Non-pigmented ciliary epithelial cell (primary cell): ENCODE measurements at places on chromosomes 2 and 18.
A peak's percentile ranks its signal among the peaks of the same experiment; 100 is the strongest.

DNA sequence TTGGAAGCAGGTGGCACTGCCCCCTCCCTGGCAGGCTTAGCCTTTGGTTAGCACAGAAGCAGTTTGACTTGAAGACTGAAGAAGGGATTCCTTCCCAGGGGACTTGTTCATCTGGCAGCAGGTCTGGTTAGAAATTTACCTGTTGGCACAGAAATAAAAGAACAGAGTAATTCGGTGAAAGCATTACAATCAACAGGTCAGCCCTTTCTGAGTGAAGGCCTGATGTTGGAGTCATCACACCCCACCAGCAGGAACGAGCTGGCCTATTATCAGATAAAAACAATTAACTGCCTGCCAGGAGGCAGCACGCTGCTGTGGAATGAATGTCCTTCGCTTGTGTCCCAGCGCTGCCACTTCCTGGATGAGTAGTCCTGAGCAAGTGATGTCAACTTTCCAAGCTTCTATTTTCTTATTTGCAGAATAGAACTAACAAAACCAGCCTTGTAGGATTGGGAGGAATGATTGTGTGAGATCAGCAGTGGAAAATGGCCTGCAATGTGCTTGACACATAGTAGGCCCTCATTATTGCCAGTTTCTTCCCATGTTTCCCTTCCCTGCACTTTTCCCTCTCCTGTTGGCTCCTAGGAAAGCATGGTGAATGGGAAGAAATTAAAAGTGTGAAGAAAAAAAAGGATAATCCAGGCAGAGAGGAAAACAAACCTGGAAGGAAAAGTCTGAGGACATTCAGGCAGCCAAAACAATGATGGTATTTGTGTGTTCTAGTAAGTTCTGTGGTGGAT lies 29.0 kb downstream of the LGALSL start:
- DNase-seq: no peak

- no peak for DNase-seq
These were observed 8.7 kb downstream of the CROCC2 start for GRCh38 chr2:240914645-240915525.

DNA sequence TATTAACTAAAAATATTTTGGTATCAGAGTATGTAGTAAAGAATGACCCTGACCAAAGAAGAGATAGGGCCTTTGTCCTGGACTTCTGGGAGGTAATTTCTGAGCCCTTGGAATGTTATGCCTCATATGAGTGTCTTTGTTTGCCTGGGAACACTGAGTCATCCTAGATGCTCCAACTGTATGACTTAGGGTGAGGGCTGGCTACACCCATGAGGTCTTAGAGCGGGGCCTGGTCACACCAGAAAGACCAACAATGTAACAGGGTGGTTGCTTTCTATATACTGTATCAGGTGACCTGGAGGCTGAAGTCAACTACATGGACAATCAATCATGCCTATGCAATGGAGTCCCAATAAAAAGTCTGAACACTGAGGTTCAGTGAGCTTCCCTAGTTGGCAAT lies 253.1 kb downstream of the MBD2 start:
- no peak for DNase-seq

DNA sequence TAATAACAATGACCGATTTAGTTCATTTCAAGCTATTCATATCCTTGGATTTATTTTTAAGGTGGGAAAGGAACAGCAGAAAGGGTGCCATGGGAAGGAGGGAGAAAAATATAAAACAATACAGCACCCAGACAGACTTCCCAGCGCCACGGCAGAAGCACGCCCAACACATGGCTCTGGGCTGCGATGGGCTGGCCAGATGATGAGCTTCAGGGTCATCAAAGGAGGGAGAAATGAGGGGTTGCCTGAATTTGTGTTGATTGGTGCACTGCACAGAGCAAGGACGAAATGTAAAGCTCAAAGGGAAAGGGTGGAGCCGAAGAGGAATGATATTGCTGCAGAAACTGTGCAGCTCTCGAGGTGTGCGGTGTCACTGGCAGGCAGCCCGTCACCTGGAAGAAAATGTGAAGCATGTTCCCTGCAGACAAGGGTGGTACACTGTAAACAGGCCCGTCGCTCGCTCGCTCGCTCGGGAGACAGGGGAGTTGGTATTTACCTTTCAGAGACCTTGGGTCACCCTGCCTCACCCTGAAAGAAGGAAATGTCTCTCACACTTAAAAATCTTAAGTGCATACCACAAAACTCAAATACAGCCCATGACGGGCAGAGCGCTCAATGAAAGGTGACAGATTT lies 195.5 kb upstream of the CTAGE1 start:
- no peak for DNase-seq

GRCh38 chr2:3094999-3095958 lies 282.3 kb downstream of the EIPR1 start:
- no peak for DNase-seq

GRCh38 chr2:46073540-46074046 lies 223.6 kb upstream of the EPAS1 start:
- DNase-seq: peak; percentile 98

DNA sequence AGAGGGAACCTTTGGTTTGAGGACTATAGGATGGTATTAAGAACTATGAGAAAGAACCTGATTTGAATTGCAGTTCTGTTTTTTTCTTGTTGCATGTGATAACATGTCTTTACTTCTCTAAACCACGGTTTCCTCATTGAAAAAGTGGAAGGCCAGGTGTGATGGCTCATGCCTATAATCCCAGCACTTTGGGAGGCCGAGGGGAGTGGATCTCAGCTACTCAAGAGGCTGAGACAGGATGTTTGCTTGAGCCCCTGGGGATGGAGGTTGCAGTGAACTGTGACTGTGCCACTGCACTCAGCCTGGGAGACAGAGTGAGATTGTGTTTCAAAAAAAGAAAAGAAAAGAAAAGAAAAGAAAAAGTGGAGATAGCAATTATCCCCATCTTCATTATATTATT lies 32.3 kb downstream of the SCN9A start:
- no peak for DNase-seq

GRCh38 chr2:47250586-47251403 lies 95.7 kb upstream of the STPG4 start:
- DNase-seq: no peak

- no peak for DNase-seq
These were observed 84.7 kb upstream of the BOD1L2 start for GRCh38 chr18:57062178-57062577.

DNA sequence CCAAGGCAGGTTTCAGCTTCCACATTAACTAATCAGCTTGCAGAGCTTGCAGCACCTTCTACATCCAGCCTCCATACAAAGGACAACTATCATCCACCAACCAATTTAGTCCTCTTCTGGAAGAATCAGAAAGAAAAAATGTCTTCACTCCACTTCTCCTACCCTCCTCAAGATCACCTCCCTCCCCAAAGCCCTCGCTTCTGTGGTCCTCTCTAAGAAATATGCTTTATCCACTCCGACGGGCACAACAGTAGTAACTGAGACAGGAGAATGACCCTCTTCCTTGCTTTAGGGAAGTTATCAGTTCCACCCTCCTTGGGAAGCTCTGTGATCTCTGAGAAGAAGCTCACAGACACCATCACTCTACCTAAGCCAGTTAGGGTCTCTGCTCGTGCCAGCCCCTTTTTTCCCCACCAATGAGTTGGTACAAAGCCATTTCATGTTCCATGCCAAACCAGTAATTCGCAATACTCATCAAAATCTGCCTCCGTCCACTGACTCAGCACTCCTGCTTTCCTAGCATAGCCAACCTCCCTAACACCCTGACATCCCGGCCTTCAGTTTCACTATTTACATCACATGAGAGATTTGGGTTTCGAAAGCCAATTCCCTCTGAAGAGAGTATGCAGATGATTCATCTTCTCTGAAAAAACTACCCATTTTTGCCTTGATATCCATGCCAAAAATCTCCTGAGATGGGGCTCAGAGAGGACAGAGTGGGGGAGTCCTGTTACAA lies 114.1 kb upstream of the PKDCC start:
- peak; percentile 83 for DNase-seq
